Kidney (tissue), 22 donors: ENCODE measurements at places on chromosomes 6 and 20. TPM values are rescaled to one million over a fixed set of nuclear protein-coding genes. Genes with fewer than 3 reads are reported as not detected.

- no peak for DNase-seq
These were observed 28.5 kb downstream of the B4GALT5 start for GRCh38 chr20:49685161-49685601.

Gene TRIM15
- polyA plus RNA-seq, result 7.1 TPM

Gene LRRC73
- 4.6 TPM for polyA plus RNA-seq

DNA sequence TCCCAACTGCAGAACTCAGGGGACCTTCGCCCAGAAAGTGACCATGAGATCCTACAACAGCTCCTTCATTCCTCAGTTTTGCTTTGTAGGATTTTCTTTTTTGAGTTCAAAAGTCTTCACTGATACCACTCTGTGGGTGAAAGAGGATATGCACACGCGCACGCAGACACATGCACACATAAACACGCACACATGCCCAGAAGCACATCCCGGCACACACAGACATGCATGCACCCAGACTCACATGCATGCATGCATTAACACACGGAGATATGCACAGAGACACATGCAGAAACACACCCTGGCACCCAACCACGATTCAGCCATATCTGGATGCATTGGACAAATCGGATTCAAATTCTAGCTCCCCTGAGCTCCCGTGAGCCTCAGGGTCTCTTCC, 36.4 kb downstream of the ANKRD60 start:
- DNase-seq, result no peak

- DNase-seq, result peak; percentile 90
These were observed 960 bp downstream of the ATP9A start for GRCh38 chr20:51766994-51767866.

DNA sequence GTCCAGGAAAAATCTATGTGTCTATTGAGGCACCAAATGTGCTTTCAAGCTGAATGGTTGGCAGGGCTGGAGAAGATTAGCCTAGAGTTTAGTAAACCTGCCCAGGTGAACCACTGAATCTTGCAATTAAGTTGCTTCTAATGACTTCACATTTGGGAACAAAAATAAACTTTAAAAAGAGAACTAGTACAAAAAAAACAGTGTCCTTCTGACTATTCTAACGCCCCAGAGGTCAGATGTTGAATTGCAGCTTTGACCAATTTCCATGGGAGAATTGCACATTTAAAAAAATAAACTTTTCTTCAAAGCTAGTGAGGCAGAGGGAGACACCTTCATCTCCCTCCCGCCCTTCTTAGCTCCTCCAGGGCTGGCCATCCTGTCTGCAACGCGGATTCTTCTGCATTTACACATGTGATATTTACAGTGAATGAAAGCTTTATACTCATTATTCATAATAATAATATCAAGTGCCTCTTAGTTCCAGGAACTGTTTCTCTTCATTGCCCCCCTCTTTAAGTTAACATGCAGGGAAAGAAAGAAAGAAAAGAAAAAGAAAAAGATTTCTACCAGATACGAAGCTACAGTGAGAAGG, 270.2 kb downstream of the SMOC2 start:
- no peak for DNase-seq

Gene TFAP2A
- 10.1 TPM for polyA plus RNA-seq

Gene ZBTB22
- polyA plus RNA-seq, result 16.3 TPM

- no peak for DNase-seq
These were observed 36.9 kb upstream of the CD2AP start for GRCh38 chr6:47440719-47441118.

GRCh38 chr6:145405006-145405551, 330.2 kb downstream of the EPM2A start:
- DNase-seq, result no peak

- no peak for DNase-seq
These were observed 2.5 kb upstream of the MANEA start for GRCh38 chr6:95574811-95575210.

DNA sequence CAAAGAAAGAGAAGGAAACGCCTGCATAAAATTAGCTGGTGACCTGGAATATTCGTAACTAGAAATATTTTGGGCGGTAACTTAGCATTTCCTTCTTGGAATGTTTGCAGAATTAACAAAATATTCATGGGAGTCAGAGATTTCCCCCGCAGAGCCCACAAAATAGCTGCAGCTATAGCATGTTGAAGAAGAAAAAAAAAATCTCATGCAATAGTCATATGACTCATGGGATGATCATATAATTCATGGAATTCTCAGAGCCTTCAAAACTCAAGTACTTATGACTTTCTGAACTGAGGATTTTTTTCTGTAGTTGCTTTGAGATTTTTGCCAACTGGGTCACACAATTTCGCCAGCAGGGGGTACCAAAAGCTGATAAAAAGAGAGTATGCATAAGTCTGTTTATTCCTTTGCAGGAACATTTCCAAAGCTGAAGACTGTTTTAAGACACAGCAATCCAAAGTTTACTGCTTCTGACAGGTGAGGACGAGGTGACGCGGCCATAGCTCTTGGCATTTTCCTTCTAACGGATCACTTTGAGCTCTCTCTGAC, 586.0 kb upstream of the CHD6 start:
- peak; percentile 34 for DNase-seq

DNA sequence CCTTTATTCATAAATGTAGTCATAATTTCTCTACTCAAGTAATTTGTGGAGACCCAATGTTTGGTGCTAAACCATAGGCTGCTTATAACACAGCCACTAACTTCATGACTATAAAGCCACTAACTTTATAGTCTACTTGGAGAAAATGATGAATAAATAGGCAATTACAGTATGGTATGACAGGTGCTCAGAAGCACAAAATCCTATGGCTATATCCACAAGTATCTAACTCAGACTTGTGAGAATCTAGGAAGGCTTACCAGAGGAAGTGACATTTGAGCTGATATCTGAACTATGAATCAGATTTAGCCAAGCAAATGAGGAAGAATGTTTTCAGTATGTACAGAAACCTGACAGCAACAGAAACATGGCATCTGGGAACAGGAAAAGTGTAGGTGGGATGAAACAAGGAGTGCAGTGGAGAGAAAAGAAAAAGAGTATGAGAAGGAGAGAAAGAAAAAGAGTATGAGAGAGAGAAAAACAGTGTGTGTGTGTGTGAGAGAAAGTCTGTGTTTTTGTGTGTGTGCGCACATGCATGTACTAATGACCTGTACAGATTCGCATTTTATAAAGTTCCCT, 59.9 kb downstream of the REV3L start:
- DNase-seq, result no peak

Gene SIRPB1
- polyA plus RNA-seq, result 0.58 TPM

GRCh38 chr20:61044499-61044898, 207.6 kb upstream of the CDH4 start:
- DNase-seq, result no peak

Gene CALHM6
- polyA plus RNA-seq, result 2.4 TPM

Gene MAS1
- polyA plus RNA-seq, result not detected
